ENCODE measurements at places on chromosomes 1 and 21.

DNA sequence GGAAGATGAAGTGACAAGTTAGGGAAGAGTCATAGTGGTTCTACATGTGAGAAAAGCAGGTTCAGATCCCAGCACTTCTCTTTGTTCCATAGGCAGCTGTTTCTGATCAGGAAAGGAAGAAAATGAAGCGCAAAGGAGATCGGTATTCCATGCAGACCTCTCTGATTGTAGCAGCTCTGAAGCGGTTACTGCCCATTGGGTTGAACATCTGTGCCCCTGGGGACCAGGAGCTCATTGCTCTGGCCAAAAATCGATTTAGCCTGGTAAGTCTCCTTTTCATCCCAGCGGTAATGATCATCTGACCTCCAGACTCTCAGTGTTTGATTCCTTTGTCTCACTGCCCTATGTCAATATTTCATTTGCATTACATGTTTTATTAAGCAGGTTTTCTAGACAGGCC, 173.6 kb downstream of the ZP4 start:
- no peak for DNase-seq

DNA sequence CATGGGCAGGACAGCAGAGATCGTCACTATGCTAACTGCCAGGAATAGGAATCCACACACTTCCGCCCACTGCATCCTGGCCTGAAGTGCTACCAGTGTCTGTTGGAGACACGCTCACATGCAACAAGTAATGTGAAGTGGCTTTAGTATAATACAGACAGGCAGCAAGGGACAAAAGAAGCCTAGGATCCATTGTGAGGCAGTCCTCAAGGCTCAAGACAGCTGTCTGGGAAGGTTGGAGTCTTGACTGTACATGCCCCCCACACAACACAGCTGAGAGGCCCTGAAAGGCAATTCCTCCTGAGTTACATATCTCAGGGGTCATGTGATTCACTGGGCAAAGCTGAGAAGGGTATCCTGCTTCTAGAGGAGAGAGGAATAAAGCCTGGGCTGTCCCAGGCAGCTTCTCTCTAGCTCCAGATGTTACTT, 39.9 kb upstream of the CD1D start:
- DNase-seq = peak; percentile 21

- no peak for DNase-seq
Observed at GRCh38 chr1:36323636-36324352, at the start of gene EVA1B. TSS of gene EVA1B (minus strand) at chr1:36323645. CDS start at chr1:36323037, 608 bp downstream.

DNA sequence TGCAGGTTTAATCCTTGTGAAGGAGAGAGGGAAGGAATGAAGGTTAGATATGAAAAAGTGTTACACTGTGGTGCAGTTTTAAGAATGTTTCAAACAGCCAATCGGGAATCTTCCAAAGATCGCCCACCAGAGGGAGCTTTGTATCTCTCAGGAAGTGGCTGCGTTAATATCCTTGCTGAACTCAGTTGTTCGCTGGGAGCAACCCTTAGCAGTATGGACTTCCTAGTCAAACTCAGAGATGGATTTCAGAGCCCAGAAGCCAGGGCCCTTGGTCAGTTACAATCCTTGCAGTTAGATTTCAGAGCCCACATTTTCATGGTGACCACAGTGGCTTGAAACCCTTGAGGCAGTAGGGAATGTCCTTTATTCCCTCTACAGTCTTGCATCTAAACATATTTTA, 136.2 kb downstream of the NTNG1 start:
- peak; percentile 10 for DNase-seq

DNA sequence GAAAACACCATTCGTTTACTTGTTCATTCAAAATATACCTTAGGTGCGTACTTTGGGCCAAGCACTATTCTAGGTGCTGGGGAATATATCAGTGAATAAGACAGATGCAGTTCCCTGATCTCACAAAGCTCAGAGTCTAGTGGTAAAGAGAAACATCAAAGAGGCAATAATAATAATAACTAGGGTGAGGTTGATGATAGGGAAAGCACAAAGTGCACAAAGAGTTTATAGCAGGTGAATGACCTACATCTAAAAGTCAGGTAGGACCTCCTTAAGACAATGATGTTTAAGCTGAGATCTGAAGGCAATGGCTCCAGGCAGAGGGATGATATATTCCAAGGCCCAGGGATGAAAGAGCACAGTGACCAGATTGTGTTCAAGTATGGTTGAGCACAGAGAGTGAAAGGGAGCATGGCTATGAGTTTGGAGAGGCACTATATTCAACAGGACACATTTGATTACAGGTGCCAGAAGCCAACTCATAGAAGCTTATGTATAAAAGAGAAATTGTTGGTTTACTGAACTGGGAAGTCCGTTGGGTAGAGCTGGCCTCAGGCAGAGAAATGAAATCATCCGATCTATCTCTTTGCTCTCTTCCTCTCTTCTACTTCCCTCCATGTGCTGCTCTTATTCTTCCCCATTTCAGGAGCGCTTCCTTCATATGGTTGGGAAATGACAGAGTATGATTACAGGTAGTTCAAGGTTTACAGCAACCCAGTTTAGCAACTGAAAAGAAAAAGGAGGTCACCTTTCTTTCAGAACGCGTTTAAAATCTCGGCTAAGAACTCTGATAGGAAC, 23.0 kb upstream of the CCT8 start:
- no peak for DNase-seq

DNA sequence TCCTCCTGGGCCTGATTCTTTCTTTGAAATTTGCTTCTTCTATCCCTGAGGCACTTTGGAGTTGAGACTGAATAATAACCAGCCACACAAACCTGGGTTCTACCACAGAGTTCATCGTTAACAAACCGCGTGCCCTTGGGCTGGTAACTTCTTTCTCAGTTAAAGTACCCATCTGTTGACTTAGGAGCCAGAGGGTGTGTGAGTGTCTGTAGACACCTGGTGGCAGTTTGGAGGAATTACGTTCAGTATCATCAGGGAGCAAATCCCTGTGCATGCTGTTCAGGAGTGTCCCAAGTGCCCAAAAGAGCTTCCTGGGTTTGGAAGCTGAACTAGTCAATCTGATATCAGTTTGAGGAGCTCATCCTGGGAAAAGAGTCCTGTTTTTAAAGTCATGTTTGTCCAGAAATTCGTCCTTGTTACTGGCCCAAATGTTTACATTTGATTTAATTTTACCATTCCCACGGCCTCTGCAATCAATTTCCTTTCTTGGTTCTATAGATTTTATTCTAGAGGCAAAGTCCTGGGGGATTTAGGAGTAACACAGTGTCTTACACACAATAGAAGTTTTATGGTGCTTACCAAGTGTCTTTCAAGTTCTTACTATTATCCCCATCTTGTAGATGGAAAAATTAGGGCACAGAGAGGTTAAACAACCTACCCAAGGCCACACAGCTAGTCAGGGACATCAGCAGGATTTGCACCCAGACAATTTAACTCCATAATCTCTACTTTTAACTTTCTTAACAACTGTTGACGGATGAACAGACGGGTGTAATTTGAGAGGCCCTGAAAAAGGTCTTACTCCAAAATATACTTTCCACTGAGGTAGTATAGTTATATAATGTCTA, 26.7 kb upstream of the RPTN start:
- DNase-seq = peak; percentile 29

DNA sequence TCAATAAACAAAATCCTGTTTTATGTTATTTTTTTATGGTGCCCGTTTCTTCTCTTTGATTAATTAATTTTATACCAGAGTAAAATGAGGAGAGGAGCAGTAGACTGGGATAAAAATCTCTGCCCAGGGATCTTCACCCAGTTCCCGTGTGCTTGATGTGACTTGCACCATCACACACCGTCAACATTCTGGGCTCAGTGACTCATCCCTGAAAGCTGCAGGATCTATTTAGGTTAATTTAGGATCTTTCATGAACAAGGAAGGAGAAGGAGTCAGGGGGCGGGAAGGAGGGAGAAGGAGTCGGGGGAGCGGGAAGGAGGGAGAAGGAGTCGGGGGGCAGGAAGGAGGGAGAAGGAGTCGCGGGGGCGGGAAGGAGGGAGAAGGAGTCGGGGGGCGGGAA, 182.4 kb downstream of the SMYD3 start:
- no peak for DNase-seq

DNA sequence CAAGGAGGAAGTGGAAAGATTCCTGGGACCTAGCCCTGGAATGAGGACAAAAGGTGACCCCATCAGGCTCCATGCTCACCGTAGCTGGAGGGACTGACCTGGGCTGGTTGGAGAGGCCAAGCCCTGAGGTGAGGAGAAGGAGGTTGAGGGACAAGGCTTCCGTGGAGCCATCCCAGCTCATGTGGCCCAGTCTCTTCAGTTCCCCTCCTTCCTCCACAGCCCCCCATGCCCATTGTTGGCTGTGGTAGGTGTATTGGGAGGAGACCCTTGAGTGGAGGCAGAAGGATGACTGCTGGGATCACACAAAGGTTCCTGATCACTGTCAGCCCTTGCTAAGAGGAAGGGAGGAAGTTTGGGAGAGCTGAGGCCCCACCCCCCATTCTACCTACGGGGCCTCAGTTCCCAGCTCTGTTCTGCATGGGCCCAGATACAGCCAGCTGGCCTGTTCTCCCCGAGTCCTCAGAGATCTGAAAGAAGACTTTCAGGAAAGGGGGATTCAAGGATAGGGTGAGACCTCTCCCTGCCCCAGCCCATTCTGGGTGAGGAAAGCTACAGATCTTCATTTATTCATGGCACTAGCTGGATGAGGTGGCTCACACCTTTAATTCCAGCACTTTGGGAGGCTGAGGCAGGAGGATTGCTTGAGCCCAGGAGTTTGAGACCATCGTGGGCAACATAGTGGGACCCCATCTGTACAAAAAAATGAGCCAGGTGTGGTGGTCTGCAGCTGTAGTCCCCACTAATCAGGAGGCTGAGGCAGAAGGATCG, 17.3 kb downstream of the RHBG start:
- DNase-seq = no peak

- no peak for DNase-seq
Observed at GRCh38 chr1:187270256-187270655, 441.5 kb downstream of the PLA2G4A start.

DNA sequence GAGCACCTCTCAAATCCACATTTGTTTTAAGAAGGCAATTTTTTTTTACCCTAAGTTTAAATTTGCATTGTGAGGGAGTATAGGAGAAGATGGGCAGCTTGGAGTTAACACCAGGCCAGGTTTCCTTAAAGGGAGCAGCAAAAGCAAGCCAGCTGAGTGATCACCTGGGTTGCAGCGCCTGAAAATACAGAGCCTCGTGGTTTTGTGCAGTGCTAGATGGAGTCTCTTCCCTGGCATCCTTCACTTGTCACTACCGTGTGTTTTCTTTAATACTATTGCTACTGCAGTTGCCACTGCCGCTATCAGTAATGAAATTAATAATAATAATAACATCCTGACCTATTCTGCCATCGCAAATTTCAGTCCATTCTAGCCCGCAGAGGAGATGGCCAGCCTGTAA, 35.2 kb upstream of the VAV3 start:
- DNase-seq = no peak

DNA sequence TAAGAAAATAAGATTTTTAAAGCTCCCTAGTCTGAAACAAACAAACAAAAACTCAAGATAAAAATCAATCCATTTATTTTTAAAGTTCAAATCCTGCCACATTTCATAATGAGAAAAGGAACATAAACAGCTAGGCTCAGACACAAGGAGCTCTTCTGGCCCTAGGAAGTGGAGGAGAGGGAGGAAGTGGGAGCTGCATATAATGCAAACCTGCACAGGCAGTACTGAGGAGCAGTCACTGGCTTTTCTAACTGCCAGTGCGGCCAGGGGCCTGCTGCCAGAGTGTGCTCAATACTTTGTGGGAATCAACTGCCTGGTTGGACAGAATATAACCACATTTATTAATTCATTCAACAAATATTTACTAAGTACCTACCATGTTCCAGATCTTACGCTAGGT, 139.8 kb upstream of the SPATA6 start:
- DNase-seq = no peak

GRCh38 chr1:109624201-109625010, 4.8 kb downstream of the AMPD2 start:
- DNase-seq = peak; percentile 51

GRCh38 chr1:9047019-9047418, 20.8 kb upstream of the SLC2A7 start:
- DNase-seq = no peak

DNA sequence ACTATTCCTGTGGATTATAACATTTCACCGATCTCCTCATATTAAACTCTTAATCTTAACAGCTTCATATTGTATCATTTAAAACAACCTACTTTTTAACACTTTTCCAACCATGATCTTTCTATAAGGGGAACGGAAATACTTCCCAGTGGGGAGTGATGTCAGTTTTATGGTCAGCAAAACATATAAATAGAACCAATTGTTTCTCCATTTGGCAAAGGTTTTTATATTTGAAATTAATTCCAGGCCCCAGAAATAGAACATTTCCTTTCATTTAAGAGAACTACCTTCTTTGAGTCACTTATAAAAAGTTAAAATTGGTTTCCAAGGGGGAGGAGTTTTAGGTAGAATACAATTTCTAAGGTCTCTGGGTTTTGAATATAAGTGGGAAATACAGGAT, 189.6 kb downstream of the TGFBR3 start:
- no peak for DNase-seq

DNA sequence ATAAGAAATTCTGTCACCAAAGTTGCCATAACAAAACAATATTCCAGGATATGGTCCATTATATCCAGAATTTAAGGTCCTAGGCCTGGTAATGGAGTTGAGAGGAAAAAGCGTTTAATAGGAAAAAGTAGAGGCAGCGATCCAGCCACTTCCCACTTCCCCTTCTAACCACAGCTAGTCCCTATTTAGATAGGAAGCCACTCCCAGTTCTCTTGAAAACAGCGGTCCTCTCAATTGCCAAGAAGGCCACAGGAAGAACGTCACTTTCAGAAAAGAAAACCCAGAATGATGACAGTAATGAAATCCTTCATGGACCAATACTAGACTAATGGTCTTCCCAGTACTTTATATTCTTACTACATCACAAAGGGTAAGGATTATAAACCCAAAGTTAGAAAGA, 38.6 kb downstream of the ABL2 start:
- DNase-seq = no peak

DNA sequence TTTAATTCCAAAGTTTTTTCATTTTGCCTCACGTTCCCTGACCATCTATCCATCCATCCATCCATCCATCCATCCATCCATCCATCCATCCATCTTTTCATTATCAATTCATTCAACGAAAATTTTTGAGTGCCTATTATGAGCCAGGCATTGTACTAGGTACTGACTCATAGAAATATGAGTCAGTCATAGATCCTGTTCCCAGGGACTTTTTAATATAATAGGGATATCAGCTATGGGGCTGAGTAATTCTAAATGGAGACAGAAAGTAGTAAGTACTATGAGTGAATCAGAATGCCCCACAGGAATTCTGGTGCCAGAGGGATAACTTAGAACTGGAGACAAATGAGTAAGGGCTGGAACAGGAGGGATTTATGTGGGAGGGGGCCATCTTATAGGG, 49.8 kb upstream of the GNG12 start:
- no peak for DNase-seq

GRCh38 chr1:183996396-183996795, 41.1 kb downstream of the COLGALT2 start:
- no peak for DNase-seq

- DNase-seq = no peak
Observed at GRCh38 chr1:231233735-231234417, 7.1 kb upstream of the GNPAT start.

Measured in NCI-H1417 (cell line).